ENCODE measurements at places on chromosomes 4 and X.

- DNase-seq, result no peak
Observed at GRCh38 chr4:172124656-172125308, 311.6 kb downstream of the GALNTL6 start.

DNA sequence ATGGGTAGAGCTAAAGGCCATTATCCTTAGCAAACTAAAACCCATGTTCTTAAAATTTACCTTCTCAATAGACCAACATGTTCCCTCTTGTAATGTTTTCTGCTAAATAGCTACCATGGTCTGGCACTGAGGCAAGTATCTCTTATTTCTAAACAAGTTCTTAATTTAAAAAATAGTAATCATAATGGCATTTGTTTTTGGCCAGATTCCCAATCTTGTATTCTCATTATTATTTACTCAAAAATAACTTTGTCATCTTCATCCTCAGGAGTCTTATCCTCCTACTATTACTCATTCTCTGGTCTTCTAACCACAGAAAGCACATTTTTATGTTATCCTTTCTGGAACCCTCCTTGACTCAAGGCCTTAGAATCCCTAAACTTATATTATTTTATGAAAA is 931.2 kb downstream of the CCSER1 start:
- no peak for DNase-seq

DNA sequence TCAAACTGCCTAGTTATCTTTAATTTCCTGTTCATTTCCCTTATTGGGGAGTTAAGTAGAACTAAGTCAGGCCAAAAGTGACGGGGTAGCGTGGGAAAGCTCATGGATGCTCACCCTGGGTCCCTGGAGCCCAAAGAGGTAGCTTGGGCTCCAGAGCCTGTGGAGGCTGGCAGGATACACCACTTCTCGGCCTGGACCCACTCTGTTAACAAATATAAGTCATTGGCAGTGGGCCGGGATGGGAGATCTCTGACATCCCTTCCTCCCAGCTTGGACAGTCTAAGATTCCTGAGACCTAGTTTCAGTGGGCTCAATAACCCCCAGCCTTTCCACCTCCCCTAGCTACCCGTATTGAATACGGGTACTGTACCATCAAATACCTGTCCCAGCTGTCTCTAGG is 106.1 kb downstream of the EFNB1 start:
- DNase-seq, result no peak

DNA sequence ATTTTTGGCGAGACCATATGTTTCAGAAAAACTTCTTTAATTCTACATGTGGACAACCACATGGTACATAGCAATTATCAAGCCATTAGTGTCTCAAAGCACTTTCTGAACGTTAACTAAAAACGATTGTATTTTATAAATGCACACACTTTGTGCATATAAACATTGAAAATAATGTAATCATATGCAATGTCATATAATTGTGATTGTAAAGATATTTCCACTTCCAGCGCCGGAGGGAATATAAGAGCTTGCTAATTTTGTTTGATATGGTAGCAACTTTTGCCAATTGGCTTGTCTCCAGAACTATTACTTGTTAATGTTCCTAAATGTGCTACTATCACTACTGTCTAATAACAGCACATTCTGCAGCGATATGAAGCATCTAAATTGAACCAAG is 162.3 kb upstream of the SMIM31 start:
- no peak for DNase-seq

- no peak for DNase-seq
Observed at GRCh38 chrX:57821703-57822387, 88.4 kb downstream of the ZXDA start.

DNA sequence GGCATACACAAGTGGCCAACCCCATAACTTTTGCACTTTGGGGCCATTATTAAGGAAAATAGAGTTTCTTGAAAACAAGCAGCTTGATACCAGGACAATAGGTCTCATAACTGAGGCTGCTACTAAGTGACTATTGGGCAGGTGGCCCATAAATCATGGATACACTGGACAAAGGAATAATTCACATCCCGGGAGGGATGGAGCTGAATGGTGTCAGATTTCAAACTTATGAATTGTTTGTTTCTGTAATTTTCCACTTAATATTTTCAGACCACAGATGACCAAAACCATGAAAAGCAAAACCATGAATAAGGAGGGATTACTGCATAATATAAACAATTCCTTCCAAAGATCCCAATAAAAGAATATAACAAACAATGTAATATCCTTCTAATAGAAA is 114.4 kb downstream of the WDFY3 start:
- no peak for DNase-seq

- DNase-seq, result no peak
Observed at GRCh38 chr4:57504139-57504538, 394.0 kb upstream of the IGFBP7 start.

- DNase-seq, result no peak
Observed at GRCh38 chrX:149830192-149830873, 48.6 kb downstream of the MAGEA9 start.

DNA sequence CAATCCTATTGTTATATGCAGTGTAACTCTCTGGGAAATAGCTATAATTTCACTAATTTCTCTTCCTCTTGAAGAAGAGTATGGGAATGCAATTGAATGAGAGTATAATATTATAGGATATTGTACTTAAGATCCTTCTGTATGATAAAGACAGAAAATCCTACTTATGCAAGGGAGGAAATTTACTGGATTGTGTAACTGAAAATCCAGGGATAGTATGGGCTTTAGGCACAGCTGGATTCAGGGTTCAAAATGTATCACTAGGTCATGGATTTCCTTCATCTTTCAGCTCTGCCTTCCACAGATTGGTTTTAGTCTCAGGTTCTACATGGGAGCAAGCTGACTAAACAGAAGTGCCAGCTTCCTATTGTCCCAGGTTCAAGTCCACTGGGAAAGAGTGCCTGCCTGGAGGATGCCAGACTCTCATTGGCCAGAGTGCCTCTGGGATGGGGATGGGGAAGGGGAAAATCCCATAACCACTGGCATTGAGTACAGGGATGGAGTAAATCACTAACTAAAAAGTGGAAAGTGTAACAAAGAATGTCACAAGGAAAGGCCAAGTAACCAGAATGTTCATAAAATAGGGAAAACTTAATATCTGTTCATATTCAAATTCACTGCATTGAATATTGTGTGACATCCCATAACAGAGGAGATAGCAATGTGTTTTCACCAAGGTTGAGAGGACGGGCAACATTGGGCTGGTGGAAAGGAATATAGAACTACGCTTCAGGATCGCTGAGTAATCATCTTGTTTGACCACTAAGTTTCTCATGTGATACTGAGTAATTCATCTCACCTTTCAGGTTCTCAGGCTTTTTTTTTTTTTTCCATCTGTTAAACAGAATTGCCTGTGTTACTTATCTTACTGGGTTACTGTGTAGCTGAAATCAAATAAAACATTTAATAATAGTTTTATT is 75.7 kb downstream of the ANXA3 start:
- DNase-seq, result no peak

DNA sequence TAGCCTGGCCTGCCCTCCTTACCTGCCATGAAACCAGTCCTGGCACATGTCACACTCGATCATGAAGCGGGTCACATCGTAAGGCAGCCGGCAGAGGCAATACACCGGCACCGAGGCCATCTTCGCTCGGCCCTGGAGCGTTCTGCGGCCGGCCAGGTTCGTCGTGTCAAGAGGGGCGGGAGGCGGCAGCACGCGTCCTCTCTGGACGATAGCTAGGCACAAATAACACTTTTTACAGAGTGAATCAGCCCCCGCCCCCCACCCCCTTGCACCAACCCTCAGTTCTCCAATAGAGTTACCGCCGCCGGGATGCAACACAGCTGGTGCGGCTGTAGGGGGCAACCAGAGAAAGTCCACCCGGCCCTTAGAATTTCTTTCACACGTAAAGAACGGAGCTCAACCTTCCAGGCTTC is 1.7 kb downstream of the PHF8 start:
- peak; percentile 33 for DNase-seq

DNA sequence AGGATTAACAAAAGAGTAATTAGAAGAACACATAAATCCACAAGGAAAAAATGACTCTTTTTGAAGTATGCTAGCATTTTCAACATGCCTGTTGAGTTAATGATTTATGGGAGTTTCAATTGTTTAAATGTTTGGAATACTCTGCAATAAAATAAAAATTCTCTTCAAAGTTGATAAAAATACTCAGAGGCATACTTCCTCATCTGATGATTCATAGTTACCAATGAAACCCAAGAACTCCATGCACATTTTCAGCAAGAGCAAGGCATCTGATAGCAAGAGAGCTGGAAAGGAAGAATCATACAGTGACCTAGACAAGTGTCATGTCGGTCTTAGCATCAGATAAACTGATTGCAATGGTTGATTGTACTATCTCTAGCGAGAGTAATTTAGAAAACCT is 443.7 kb upstream of the ATOH1 start:
- DNase-seq, result no peak

- no peak for DNase-seq
Observed at GRCh38 chr4:182843808-182844325, 73.3 kb downstream of the DCTD start.

- no peak for DNase-seq
Observed at GRCh38 chr4:83961575-83961974, 425.7 kb downstream of the GPAT3 start.

GRCh38 chrX:124940531-124940930 is 379.1 kb upstream of the TEX13C start:
- no peak for DNase-seq

- DNase-seq, result no peak
Observed at GRCh38 chr4:83771113-83771705, 235.3 kb downstream of the GPAT3 start.

GRCh38 chrX:1323315-1323714 is 13.3 kb upstream of the IL3RA start:
- peak; percentile 34 for DNase-seq

DNA sequence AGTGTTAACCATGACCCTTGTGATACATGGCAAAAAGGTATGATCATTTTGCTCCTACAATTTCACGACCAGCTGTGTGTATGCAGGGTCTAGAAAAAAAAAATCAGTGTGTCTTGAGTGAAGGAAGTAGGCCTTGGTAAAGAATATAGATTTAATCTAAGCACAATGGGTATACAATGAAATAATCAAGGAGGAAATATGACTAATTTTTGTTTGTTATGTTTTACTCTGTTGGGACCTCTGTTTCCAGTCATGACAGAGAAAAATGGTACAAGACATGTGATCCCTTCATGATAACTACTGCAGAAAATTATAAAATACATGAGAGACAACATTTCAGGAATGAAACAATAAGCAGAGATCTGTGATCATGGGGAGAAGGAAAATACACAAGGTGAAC is 835.5 kb downstream of the PDHA2 start:
- no peak for DNase-seq

GRCh38 chr4:42327323-42327722 is 70.0 kb upstream of the SHISA3 start:
- no peak for DNase-seq

- DNase-seq, result peak; percentile 4
Observed at GRCh38 chrX:1472975-1473374, 20.3 kb upstream of the ASMTL start.

- DNase-seq, result no peak
Observed at GRCh38 chr4:48490680-48491513, 845 bp downstream of the ZAR1 start.

- no peak for DNase-seq
Observed at GRCh38 chrX:8027827-8028226, 100.6 kb upstream of the PNPLA4 start.

GRCh38 chrX:139113708-139114107 is 402.2 kb upstream of the FGF13 start:
- DNase-seq, result no peak

GRCh38 chr4:62235911-62236310 is 1035.8 kb downstream of the ADGRL3 start:
- no peak for DNase-seq

DNA sequence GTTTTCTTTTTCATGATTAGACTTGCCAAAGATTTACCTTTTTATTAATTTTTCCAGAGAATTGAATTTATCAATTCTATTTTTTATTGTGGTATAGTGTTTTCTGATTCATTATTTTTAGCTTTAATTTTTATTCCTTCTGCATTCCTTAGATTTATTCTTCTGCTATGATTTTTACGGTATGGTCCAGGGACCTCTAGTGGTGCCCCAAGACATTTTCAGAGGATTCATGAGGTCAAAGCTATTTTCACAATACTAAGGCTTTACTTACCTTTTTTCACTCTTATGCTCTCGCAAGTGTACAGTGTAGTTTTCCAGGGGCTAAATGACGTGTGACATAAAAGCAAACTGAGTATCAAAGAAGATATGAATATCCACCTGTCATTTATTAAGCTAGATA is 8.0 kb downstream of the RADX start:
- no peak for DNase-seq

DNA sequence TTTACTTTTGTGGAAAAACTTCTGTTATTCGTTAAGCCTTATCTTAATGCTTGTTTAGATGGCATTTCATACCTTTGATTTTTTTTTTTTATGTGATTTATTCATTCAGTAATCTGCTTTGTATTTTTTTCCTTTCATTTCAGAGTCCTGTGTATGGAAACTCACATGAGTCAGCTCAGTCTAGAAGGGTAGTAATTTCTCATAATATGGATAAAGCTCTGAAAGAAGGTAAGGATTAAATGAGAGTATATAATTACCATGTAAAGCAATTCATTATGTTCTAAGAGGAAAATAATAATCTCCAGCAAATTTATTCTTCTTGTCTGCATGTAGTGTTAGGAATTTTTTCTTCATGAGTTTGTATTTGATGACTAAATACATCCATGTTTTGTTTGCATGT is 37.8 kb downstream of the SNX25 start:
- DNase-seq, result no peak

- no peak for DNase-seq
Observed at GRCh38 chr4:2412534-2412884, 5.9 kb downstream of the ZFYVE28 start.

- no peak for DNase-seq
Observed at GRCh38 chrX:118855681-118856310, 32.2 kb downstream of the ZCCHC12 start.

DNA sequence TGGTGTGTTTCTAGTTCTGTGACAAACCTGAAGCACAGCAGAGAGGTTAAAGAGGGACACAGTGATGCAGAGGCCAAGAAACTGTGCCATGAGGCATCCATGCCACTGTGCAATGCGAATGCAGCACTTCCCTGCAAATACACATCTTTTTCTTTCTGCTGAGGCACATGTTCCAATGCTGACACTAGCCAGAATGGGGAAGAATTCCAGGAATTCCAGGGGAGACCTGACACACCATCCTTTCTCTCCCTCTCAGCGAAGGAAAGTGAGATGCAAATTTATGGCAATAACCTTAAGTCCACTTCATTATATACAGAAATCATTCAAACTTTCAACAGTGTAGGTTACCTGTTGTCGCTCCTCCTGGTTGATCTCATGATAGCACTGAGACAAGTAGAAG is 204.8 kb downstream of the LDB2 start:
- no peak for DNase-seq

- DNase-seq, result no peak
Observed at GRCh38 chr4:27791640-27792039, 931.0 kb downstream of the STIM2 start.

GRCh38 chr4:37905533-37906169 is 14.8 kb downstream of the TBC1D1 start:
- DNase-seq, result no peak

DNA sequence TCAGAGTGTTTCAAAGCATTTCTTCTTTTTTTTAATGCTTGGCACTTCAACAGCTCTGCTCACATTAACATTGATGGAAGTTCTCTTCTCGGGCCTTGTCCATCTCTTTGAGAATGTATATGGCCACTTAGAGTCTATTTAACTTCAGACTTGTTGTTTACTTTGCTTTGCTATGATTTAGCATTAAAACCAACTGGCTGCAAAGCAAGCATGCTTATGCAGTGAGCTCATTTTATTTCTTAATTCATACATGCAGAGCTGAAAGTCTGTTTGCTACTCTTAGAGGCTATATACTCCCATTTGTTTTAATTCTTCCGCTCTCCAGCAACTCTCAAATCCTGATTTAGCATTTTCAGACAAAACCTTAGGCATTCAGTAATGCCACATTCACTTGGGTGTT is 107.6 kb upstream of the PACRGL start:
- DNase-seq, result no peak

Data from activated CD4-positive, CD25-positive, alpha-beta regulatory T cell treated with anti-CD3 and anti-CD28 coated beads, Interleukin-2, amount 50 U/mL, for 72 hours (primary cell).